ENCODE measurements at places on chromosomes 11 and 22.

GRCh38 chr11:6357222-6357621 is 33.1 kb upstream of the SMPD1 start:
- DNase-seq: peak; percentile 3

GRCh38 chr11:110425751-110426545 is 3.8 kb upstream of the FDX1 start:
- DNase-seq: no peak

- no peak for DNase-seq
These were observed 56.2 kb downstream of the SLC22A12 start for GRCh38 chr11:64647019-64647779.

DNA sequence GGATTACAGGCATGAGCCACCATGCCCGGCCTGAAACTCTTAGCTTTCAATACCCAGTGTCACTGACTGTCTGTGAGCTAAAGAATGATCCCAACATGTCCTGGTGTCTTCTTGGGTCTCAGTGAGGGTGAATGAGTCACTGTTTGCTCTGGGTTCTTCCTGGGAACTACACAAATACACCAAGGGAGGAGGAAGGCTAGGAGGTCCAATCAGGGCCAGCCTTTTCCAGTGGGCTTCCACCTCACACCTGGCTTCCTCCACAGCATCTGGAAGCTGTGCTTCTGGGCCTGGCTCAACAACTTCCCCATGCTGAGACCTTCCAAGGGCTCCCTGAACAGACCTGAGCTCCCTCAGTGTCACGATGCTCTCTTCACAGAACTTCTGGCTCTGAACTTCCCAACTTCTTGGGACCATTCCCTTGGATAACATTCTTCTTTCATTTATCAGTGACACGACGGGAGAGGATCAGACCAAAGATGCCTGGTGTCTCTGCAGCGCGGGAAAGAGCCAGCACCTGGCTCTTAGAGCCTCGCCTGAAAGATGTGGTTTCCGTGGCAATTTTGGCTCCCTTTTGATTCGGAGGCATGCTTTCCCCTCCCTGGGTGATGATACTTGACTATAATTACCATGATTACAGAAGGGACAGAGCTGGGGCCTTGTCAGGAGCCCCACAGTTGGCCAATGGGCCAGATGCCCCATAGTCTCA is 22.3 kb upstream of the CHRM4 start:
- no peak for DNase-seq

DNA sequence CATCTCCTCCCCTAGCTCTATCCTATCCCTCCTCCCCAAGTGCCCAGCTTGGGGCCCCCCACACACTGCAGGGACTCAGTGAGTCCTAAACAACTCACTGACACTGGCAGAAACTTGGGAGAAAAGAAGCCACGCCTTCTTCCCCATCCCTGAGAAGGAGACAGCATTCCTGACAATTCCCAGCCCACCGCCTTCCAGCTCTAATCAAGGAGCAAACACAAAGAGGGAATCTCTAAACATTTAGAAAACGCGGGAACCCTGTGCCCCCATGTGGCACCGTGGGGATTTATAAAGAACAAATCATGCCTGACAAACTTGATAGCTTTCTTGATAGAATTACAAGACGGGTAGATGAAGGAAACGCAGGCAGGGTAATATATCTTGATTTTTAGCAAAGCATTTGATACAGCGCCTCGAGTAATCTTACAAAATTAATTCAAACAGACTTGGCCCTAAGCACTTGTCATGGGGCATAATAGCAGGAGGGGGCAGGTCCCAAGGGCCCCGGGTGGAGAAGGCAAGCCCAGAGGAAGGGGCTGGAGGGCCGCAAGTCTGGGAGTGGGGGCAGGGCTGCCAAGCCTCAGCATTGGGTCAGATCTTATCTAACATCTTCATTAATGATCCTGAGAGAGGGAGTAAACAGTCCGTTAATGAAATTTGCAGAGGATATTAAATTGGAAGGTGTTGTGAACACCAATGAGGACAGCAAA is 4.5 kb downstream of the CHST1 start:
- DNase-seq: no peak

DNA sequence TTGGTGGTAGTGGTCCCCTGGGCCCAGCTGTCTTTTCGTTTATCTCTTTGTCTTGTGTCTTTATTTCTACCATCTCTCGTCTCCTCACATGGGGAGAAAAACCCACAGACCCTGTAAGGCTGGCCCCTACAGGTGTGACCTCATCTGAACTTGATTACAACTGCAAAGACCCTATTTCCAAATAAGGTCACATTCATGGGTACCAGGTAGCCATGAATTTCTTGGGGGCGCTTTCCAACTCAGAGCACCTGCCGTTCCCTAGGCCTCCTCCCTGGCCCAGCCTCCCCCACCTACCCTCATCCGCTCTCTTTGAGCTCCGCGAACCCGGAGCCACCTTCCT is 14.0 kb upstream of the RRP7A start:
- DNase-seq: no peak

GRCh38 chr11:111528557-111528956 is 12.0 kb upstream of the LAYN start:
- no peak for DNase-seq

DNA sequence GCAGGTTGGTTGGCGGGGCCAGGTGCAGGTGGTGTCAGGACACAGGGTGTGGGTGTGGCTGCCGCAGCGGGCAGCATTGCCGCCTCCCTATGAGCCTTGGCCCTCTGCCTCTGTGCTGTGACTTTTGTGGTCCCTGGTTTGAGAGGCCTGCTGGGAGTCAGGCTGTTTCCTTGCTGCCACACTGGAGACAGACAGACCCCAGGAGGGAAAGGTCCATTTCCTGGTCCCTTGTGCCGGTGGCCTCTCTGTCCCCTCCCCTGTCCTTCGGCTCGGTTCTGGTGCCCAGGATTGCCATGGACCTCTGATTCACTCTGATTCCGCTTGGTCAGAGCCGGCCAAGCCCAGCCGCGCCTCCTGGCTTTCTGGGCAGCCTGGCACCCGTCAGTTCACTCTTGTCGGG is 196.9 kb downstream of the TBC1D22A start:
- no peak for DNase-seq

GRCh38 chr22:40224702-40225101 is 47.0 kb downstream of the TNRC6B start:
- peak; percentile 63 for DNase-seq

DNA sequence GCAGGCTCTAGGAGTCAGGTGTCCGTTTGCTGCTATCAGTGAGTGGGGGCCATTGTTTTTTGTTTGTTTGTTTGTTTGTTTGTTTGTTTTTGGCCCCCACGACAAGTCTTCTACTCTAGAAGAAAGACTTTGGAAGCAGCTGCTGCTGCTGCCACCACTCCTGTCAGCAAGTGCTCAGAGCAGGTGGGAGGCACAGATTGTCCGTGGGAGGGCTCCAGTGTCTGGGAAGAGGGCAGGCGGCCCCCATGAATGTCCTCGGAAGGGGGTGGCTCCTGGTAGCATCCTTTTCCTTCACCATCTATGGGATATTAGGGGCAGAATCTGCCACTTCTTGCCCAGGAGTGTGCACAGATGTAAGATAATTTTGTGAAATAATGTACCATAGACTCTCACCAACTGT is 37.8 kb upstream of the YWHAH start:
- no peak for DNase-seq

GRCh38 chr11:119167933-119168332 is 592 bp upstream of the NLRX1 start:
- no peak for DNase-seq

DNA sequence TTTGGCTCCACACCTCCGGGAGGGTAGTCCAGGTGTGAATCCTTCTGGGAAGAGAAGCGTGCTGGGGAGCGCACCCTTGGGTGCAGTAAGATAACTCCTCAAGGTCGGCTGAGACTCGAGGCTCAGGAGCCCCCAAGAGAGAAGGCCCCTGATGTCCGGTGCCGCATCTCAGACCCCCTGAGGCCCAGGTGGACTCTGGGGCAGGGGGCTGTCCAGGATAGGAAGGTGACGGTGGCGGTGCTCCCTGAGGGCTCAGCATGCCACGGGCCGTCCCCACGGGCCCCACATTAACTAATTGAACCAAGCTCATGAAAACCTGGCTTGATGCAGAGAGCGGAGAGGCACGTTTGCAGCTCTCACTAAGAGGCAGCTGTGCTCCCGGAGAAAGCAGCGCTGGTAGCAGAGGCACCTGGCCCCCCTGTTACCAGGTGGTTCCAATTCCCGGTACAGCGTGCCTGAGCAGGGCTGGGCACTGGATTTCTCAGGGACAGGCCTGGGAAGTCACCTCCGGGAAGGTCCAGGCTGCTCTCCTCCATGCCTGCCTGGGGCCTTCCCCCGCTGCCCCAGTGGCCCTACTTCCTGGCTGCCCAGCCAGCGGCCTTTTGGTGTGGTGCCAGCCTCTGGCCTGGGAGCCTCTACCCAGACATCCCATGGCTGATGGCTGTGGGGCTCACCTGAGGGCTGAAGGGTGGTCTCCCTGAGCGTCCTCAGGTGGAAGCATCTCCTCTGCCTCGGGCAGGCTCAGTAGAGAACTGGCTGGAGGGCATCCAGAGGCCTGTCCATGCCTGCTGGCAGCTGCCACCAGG is 1.1 kb downstream of the KCNQ1 start:
- no peak for DNase-seq

- no peak for DNase-seq
These were observed 130.0 kb upstream of the NTM start for GRCh38 chr11:131240421-131240820.

DNA sequence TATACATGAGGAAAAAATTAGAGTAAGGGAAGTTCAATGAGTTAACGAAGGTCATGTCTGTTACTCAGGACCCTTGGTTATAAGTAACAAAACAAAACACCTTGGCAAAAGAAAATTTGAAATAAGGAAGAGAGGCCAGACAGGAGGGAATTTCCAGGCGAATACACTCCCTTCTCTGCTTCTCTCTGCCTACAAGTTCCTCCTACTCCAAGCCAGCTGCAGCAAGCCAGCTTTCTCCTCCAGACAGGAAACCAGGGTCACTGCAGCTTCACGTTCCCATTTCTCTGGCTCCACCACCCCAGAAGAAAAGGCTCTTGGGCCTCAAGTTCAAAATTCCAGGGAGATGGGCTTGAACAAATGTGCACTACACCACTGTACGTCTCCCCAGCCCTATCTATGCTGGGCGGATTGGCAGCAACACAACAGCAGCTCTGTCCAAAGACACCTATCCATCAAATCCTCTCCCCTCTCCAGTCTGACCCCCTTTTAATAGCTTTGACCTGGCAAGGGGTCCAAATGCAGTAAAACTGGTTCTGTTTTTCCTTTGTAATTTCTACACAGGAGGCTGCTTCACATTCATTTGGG is 27.7 kb downstream of the SMCO4 start:
- DNase-seq: no peak

DNA sequence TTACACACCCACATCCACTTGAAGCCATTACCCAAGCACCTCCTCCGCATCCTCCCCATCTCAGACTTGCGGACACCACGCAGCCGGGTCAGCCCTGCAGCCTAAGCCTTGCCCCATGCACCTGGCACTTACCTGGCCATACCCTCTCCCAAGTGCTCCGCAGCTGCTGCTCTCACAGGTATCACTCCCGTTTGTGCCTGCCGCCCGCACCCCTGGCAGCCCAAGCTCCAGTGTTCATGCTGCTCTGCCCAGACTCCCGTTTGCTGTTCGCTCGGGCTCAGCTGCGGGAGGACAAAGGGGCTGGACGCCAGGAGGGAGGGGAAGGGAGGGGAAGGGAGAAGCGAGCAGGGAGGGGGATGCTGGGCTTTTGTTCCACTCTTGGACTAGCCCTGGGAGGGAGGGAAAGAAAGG is at the start of gene KLHL35:
KLHL35 (minus strand) TSS at position 293 of the 411 bp plus-strand sequence. CDS start 2,574 bp downstream, outside the sequence.
- no peak for DNase-seq

- no peak for DNase-seq
These were observed 39.6 kb downstream of the DIXDC1 start for GRCh38 chr11:111976767-111977145.

DNA sequence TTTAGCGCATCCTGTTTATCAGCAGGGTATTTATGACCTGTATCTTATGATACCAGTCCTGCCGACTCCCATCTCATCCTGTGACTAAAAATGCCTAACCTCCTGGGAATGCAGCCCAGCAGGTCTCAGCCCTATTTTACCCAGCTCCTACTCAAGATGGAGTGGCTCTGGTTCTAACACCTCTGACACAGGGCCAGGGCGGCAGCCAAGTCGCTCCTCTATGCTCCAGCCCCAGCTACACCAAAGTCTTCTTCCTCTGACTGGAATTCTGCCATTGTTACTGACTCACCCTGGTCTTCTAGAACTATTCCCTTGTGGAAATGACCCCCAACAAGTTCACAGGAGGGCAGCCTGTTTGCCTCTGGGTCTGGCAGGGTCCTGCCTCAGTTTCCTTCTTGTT is 7.9 kb upstream of the C1QTNF6 start:
- no peak for DNase-seq

GRCh38 chr11:75541193-75542087 is 15.7 kb upstream of the GDPD5 start:
- no peak for DNase-seq

GRCh38 chr11:24155792-24156191 is 341.1 kb upstream of the LUZP2 start:
- no peak for DNase-seq

DNA sequence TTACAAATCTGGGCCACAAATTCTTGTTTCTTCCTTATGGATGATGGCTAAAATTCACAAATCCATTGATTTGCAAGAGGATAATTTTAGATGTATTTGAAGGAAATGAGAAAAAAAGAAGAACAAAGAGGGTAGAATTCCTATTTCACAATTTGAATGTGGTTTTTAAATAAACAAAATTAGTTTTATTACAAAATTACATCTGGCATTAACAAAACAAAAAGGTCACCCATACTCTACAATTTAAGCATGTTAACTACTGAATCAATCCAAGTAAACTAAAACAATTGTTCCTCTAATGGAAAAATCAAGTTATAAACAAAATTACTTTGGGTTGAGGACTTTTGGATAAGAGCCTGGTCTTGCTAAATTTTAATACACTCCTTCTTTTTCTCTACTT is 242.0 kb downstream of the METTL15 start:
- DNase-seq: no peak

DNA sequence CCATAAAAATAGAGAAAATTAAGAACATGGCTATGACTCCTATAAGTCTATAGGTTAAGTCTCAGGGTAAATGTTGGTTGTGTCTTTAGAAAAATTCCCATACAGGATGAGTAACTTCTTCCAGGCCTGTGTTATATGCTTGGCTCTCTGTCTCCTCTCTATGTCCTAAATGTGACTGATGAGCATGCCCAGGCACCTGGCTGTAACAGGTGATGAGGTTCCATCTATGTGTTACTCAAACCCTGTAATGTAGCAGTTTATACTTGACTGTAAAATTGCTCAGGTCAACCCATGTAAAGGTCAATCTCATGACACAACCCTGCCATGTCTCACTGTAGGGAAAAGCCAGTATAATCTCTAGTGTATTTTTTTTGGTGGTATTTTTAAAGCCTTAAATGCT is 69.5 kb downstream of the PARVA start:
- DNase-seq: no peak

- no peak for DNase-seq
These were observed 21.7 kb upstream of the KIAA0930 start for GRCh38 chr22:45262195-45262930.

GRCh38 chr11:126172596-126173038 is 38.8 kb downstream of the RPUSD4 start:
- no peak for DNase-seq

- DNase-seq: no peak
These were observed 69.1 kb upstream of the SUSD2 start for GRCh38 chr22:24112188-24112587.

GRCh38 chr11:76756341-76756741 is 26.8 kb upstream of the TSKU start:
- no peak for DNase-seq

- peak; percentile 14 for DNase-seq
These were observed 442 bp downstream of the COPB1 start for GRCh38 chr11:14499178-14499559.

Measured in activated CD4-positive, alpha-beta T cell treated with anti-CD3 and anti-CD28 coated beads, Interleukin-2, amount 50 U/mL, for 4 hours (primary cell).